ENCODE measurements at places on chromosomes 6 and 20. TPM values are rescaled to one million over a fixed set of nuclear protein-coding genes. Genes with fewer than 3 reads are reported as not detected.

The DNAH8 gene
- total RNA-seq: 0.05 TPM

The PLCB1 gene
- total RNA-seq: 8.1 TPM

The OR12D2 gene
- total RNA-seq: not detected

The SIRPG gene
- total RNA-seq: not detected

The BTN3A1 gene
- total RNA-seq: 7.1 TPM

The SNHG17 gene
- 18.0 TPM for total RNA-seq

The HCK gene
- 0.54 TPM for total RNA-seq

The JPH2 gene
- 0.80 TPM for total RNA-seq

The PREP gene
- total RNA-seq: 39.6 TPM

The GCM1 gene
- total RNA-seq: not detected

The MUCL3 gene
- not detected for total RNA-seq

The TFAP2A gene
- 0.31 TPM for total RNA-seq

DNA sequence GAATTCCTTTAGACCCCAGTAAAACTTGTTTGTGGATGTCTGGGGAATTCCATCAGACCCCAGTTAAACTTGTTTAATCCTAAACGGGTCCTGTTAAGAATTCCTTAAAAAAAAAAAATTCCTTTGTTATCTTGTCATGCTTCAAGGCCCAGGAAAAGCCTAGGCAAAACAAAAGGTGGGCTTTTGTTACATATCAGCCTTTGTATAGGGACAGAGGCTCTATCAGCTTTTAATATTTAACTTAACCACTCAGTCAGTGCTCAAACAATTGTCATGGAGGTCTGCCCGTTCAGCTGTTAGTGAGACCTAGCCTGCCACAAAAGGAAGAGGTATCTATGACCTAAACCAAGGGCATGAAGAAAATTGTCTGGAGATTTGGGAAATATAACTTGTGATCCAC is 53.1 kb downstream of the SLC22A1 start:
- H3K27ac ChIP-seq: no peak overlapping the region
- no peaks in the 10 kb centered on the region for H3K4me1 ChIP-seq
- no peaks in the 10 kb centered on the region for H3K36me3 ChIP-seq
- no peak for DNase-seq
- no peaks in the 10 kb centered on the region for H3K27me3 ChIP-seq

DNA sequence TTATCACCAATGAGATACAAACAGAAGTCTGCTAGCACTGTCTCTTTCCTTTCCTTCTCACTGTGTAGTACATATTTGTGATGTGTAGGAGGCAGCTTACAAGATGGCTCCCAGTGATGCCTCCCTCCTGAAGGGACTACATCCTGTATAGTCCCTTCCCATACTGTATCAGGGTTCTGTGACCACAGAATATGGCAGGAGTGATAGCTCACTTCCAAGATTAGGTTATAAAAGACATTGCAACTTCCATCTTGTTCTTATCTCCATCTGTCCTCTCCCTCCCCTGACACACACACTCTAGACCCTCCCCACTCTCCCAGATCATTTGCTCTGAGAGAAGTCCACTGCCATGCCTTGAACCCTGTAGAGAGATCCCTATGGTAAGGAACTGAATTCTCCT is 38.0 kb downstream of the SESN1 start:
- H3K4me1 ChIP-seq: peaks cover 18% of the 10 kb centered on the region
- no peaks in the 10 kb centered on the region for H3K36me3 ChIP-seq
- DNase-seq: no peak
- no peaks in the 10 kb centered on the region for H3K27me3 ChIP-seq
- H3K27ac ChIP-seq: no peak overlapping the region

GRCh38 chr6:68364271-68364805 is 270.7 kb upstream of the ADGRB3 start:
- no peaks in the 10 kb centered on the region for H3K4me1 ChIP-seq
- no peak for DNase-seq
- no peak overlapping the region for H3K4me3 ChIP-seq
- no peak overlapping the region for H3K27ac ChIP-seq
- H3K27me3 ChIP-seq: peaks cover 3% of the 10 kb centered on the region

DNA sequence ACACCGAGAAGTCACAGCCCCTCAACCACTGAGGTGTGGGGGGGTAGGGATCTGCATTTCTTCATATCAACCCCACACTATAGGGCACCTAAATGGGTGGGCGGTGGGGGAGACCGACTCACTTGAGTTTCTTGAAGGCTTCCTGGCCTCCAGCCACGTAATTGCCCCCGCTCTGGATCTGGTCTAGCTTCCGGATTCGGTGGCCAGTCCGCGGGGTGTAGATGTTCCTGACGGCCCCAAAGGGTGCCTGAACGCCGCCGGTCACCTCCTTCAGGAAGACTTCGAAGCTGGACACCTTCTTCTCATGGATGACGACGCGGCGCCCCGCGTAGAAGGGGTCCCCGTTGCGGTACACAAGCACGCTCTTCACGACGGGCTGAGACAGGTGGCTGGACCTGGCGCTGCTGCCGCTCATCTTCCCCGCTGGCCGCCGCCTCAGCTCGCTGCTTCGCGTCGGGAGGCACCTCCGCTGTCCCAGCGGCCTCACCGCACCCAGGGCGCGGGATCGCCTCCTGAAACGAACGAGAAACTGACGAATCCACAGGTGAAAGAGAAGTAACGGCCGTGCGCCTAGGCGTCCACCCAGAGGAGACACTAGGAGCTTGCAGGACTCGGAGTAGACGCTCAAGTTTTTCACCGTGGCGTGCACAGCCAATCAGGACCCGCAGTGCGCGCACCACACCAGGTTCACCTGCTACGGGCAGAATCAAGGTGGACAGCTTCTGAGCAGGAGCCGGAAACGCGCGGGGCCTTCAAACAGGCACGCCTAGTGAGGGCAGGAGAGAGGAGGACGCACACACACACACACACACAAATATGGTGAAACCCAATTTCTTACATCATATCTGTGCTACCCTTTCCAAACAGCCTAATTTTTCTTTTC is at the start of gene DCDC2:
DCDC2 (minus strand) TSS at position 724 of the 883 bp plus-strand sequence; CDS start at position 415, 309 bp downstream.
- H3K4me3 ChIP-seq: peak within 1 kb of the TSS; percentile 86
- H3K36me3 ChIP-seq: no peaks in the 10 kb centered on the region
- peak; percentile 21 for DNase-seq
- peaks cover 7% of the 10 kb centered on the region for H3K4me1 ChIP-seq
- no peak within 1 kb of the TSS for H3K27ac ChIP-seq

DNA sequence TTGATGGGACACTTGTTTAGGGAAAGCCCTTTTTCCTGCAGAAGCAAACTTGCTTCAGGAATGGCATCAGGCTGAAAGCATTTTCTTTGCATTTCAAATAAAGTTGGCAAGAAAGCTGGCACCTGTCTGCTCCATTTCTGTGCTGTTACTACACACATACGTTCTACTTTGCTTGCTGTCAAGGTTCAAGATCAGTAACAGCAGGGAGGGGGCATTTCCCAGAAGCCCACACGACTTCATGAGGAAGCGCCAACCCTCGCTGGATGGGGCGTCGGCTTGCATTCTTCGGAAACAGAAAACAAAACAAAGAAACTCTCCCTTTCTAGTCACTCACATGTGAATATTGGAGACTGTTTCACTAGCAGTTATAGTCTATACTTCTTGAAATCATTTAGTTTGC is 46.4 kb downstream of the AKAP12 start:
- peaks cover 29% of the 10 kb centered on the region for H3K4me1 ChIP-seq
- peaks cover 8% of the 10 kb centered on the region for H3K36me3 ChIP-seq
- H3K4me3 ChIP-seq: no peak overlapping the region
- DNase-seq: no peak
- no peak overlapping the region for H3K27ac ChIP-seq

GRCh38 chr6:47832386-47833100 is 50.7 kb downstream of the OPN5 start:
- no peaks in the 10 kb centered on the region for H3K36me3 ChIP-seq
- no peak overlapping the region for H3K4me3 ChIP-seq
- H3K27ac ChIP-seq: no peak overlapping the region
- H3K27me3 ChIP-seq: no peaks in the 10 kb centered on the region
- H3K4me1 ChIP-seq: no peaks in the 10 kb centered on the region
- no peak for DNase-seq

DNA sequence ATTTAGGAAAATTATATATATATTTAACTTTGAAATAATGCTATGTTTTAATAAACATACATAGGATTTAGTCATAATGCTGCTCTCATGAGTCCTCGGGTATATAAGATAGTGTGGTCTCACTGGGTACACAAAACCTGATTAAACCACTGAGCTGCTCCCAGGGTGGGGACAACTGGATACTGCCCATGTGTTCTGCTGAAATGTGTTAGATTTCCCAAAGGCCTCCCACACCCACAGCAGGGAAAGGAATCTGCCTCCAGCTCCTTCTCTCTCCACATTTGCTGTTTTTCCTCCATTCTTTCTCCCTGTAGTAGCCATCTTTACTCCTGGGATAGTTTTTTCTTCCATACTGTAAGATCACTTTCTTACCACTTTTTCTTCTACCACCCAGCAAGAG is 69.2 kb upstream of the TRAF3IP2 start:
- peak overlapping the region; percentile 37 for H3K4me3 ChIP-seq
- DNase-seq: no peak
- peaks cover 54% of the 10 kb centered on the region for H3K36me3 ChIP-seq
- H3K27ac ChIP-seq: peak overlapping the region; percentile 2
- peaks cover 10% of the 10 kb centered on the region for H3K4me1 ChIP-seq
- H3K27me3 ChIP-seq: peaks cover 13% of the 10 kb centered on the region

DNA sequence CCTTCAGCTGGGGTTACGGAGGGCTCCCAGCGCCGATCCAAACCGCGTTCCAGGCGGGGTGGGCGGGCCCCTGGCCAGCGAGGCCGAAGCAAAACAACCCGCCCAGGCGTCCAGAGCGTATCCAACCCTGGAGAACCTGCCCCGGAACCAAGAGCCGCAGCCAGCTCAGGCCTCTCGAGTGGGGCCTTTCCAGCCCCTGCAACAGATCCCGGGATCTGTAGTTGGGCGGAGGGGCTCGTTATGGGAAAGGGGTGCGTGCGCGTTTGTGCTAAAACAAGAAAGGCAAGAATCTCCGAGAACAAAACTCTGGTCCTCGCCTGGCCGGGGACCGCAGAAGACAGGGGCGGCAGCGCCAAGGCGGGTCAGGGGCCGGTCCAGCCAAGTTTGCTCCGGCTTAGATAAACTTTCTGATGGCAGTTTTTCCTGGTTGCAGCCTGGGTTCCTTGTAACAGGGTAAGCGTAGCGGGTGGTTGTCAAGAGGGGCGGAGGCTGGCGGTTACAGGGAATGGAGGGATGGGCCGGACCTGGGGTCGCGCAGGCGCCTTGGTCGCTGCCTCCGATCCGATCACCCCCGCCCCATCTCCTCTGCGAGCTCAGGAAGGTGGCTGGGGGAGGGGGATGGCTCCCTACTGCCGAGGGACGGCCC is 448 bp upstream of the RIN2 start:
- peak; percentile 96 for DNase-seq
- peak overlapping the region; percentile 92 for H3K4me3 ChIP-seq
- no peaks in the 10 kb centered on the region for H3K36me3 ChIP-seq
- peak overlapping the region; percentile 90 for H3K27ac ChIP-seq
- H3K4me1 ChIP-seq: peaks cover 27% of the 10 kb centered on the region

- peaks cover 3% of the 10 kb centered on the region for H3K4me1 ChIP-seq
- no peak overlapping the region for H3K27ac ChIP-seq
- no peaks in the 10 kb centered on the region for H3K36me3 ChIP-seq
- no peak overlapping the region for H3K4me3 ChIP-seq
- peaks cover 3% of the 10 kb centered on the region for H3K27me3 ChIP-seq
- no peak for DNase-seq
Measured at GRCh38 chr6:123806561-123806960, 2.9 kb downstream of the NKAIN2 start.

- H3K27ac ChIP-seq: peak overlapping the region; percentile 87
- peak overlapping the region; percentile 99 for H3K4me3 ChIP-seq
- peaks cover 5% of the 10 kb centered on the region for H3K36me3 ChIP-seq
- H3K4me1 ChIP-seq: peaks cover 18% of the 10 kb centered on the region
Measured at GRCh38 chr20:47501116-47501481, 588 bp upstream of the NCOA3 start.

DNA sequence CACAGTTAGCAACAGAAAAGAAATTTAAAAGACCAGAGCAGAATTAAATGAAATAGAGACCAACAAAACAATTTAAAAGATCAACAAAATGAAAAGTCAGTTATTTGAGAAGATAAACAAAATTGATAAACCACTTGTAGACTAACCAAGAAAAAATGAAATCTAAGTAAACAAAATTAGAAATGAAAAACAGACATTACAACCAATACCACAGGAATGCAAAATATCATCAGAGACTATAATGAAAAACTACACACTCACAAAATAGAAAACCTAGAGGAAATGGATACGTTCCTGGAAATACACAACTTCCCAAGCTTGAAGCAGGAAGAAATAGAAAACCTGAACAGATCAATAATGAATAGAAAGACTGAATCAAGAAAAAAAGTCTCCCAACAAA is 97.8 kb downstream of the WDR27 start:
- no peak overlapping the region for H3K4me3 ChIP-seq
- peaks cover 1% of the 10 kb centered on the region for H3K4me1 ChIP-seq

- no peaks in the 10 kb centered on the region for H3K36me3 ChIP-seq
- H3K27me3 ChIP-seq: no peaks in the 10 kb centered on the region
- no peak overlapping the region for H3K27ac ChIP-seq
- no peak overlapping the region for H3K4me3 ChIP-seq
Measured at GRCh38 chr20:11716239-11716944, 201.3 kb upstream of the BTBD3 start.

GRCh38 chr20:34079818-34080217 is 32.2 kb downstream of the EIF2S2 start:
- H3K27ac ChIP-seq: no peak overlapping the region
- peaks cover 36% of the 10 kb centered on the region for H3K36me3 ChIP-seq
- DNase-seq: no peak
- H3K4me1 ChIP-seq: peaks cover 12% of the 10 kb centered on the region
- H3K4me3 ChIP-seq: no peak overlapping the region
- H3K27me3 ChIP-seq: peaks cover 6% of the 10 kb centered on the region

DNA sequence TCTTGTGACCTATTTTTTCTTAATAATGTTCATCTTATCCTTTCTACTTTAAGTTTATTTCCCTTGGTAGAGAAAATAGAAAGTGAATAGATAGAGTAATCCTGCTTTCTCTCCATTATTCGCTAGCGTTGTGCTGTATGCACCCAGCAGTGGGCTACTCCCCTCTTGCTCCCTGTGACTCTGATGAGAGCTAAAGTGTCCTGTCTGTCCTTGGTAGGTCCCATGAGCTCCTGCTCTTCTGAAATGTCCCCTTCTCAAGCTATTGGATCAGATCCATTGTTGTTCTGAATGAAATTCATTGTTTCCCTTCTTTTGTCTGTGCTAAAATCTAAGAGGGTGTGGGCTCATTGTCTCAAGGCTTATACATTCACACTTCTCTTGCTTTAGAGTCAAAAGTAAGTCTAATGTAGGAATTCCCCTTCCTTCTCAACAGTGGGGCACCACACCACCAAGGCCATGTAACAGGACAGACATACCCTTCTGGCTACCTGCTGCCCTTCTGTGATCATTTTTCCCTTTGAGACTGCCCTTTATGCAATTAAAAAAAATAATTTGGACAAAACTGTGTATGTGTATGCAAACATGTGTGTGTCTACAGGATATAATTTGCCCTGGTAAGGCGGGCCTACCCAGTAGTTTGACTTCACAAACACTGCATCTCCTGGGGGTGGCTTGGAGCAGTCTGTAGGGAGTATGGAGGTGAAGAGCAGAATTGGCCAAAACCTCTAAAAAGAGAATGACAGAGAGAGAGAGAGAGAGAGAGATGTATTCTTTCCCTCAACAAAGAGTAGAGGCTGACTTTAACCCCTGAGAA is 167.0 kb upstream of the MYLIP start:
- no peak overlapping the region for H3K4me3 ChIP-seq
- DNase-seq: no peak
- peaks cover 3% of the 10 kb centered on the region for H3K27me3 ChIP-seq

GRCh38 chr6:52610745-52611355 is 34.0 kb upstream of the TRAM2 start:
- H3K4me3 ChIP-seq: no peak overlapping the region
- H3K27ac ChIP-seq: no peak overlapping the region
- peaks cover 36% of the 10 kb centered on the region for H3K4me1 ChIP-seq
- DNase-seq: no peak

All from endothelial cell (in vitro differentiated cells).